Stimulated activated CD4-positive, alpha-beta T cell treated with anti-CD3 and anti-CD28 coated beads, Interleukin-1b, Interleukin-23, amount 100 ng/mL, for 48 hours (primary cell): ENCODE measurements at places on chromosomes 13 and 19.

DNA sequence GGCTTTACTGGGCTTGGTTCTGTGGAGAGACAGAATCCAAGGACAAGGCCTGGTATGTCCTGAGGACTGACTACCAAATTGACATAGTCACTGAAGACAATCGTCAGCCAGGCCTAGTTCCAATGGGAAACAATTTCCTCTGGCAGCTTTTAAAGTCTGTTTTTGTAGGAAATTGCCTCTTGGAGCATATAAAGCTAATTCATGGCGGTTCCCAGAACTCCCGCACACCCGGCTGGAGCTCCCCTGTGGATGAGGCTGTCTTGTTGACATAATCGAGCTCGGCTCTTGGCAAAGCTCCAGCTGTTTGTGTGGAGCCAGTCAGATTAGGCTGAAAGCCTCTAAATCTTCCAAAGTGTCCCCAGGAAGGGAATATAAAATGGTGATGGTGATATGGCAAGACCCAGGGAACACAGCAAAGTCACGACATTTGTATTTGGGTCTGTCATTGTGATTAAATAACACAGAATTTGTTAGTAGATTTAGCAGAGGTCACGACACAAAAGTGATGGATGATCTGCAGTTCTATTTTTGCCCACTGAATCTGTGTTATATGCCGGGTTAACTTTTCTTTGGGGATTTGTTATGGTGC lies 395.0 kb downstream of the PCDH9 start:
- no peak for DNase-seq

- no peak for DNase-seq
Observed at GRCh38 chr13:48158915-48159314, 64.0 kb upstream of the MED4 start.

DNA sequence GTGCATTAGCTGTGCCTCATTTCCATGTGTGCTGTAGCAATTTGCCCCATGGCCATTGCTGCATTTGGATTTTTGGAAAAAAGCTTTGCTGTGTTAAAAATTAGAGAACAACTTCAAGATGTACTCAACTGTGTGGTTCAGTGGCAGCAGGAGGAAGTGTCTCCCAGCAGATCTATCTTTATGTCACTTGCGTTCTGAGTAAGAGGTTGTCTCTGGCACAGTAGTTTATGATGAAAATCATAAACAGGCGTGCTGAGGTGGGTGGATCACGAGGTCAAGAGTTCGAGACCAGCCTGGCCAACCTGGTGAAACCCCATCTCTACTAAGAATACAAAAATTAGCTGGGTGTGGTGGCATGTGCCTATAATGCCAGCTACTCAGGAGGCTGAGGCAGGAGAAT lies 29.0 kb upstream of the RNF17 start:
- DNase-seq = no peak

DNA sequence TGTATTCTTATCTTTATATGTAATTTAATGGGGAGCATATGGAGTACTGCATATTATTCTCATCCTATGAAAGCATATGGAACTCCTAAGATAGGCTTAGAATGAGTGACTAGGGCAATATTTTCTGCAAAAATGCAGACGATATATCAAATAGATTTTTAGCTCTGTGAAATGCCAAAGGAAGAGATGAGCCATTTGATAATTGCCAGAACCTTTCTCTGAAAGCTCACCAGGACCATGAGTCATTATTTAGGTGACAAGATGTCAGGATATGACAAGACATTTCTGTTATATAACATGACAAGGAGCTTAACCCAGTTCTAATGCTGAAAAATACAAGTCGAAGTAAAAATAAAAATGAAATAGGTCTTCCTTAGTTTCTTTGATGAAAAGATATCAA lies 145.0 kb downstream of the SLITRK6 start:
- no peak for DNase-seq

GRCh38 chr19:1979642-1980041 lies 35.9 kb downstream of the BTBD2 start:
- no peak for DNase-seq

- peak; percentile 18 for DNase-seq
Observed at GRCh38 chr19:12800923-12801465, 606 bp downstream of the PRDX2 start.

- DNase-seq = no peak
Observed at GRCh38 chr13:77521194-77521593, 14.3 kb upstream of the SCEL start.

DNA sequence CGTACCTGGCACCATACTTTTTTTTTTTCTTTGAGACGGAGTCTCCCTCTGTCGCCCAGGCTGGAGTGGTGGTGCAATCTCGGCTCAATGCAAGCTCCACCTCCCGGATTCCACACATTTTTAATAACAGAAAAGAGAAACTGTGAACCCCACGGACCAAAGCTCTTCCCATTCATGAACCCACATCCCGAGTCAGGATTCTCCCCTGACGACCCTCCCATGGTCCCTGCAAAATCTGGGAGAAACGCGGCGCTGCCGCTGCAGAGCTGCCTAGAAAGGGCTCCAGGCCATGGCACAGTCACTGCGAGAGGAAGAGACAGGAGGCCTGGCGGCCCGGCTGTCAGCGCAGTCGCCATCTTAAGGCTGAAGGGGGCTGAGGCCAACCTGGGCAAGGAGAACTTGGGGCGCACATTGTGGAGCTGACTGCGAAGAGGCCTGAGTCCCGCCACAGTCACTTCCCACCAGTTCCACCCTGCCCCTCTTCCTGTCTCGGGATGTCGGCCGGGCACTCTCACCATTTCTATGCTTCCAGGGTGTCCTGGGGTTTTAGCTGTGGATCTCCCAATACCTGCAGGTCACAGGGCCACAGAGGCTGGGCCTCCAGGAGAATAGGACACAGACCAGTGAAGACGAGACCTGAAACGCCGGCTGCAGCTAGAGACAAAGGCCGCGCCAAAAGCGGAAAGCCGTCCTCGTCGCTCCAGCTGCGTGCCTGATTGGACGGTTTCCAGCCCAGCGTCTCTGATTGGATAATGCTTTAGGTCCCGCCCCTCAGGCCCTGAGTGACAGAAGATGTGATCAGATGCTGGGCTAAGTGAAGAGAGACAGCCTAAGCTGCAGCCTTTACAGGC lies 71.0 kb downstream of the ZNF486 start:
- peak; percentile 91 for DNase-seq

- DNase-seq = no peak
Observed at GRCh38 chr13:50071379-50071778, 56.1 kb downstream of the KCNRG start.

DNA sequence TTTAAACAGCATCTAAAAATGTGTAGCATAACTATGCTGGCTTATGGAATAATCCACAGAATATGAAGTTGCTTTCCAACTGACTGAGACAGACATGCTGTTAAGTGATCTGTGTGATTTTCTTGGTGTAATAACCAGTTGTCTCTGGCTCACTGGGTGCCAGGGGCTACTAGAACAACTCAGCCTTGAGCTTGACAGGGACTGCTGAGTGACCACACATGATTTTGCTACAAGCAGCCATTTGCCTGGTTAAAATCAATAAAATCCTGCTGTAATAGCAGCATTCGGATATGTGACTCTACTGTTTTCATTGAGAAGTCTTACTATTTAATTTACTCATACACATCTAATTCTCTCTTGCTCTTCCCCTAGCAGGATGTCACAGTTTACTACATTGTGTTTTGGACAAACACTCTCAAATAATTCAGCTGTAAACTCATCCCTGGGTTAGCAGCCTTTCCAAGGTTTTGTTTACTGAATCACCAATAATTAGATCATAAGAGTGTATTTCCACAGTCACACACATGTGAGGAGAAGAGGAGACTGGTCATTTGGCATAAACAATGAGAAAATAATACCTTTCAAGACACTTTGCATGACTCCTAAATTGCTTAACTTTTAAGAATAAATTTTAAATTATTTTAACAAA lies 426.2 kb downstream of the PCDH9 start:
- DNase-seq = no peak

- no peak for DNase-seq
Observed at GRCh38 chr13:60061737-60062136, 102.0 kb downstream of the DIAPH3 start.

- DNase-seq = no peak
Observed at GRCh38 chr13:54591540-54591939, 1562.9 kb downstream of the OLFM4 start.

GRCh38 chr13:39450176-39450575 lies 152.8 kb downstream of the LHFPL6 start:
- no peak for DNase-seq

- no peak for DNase-seq
Observed at GRCh38 chr13:100175078-100175802, 86.3 kb downstream of the PCCA start.

GRCh38 chr19:55623561-55623960 lies 805 bp downstream of the ZNF784 start:
- no peak for DNase-seq

- DNase-seq = no peak
Observed at GRCh38 chr13:113929628-113930615, 44.0 kb downstream of the C13orf46 start.

GRCh38 chr13:73998631-73999030 lies 135.6 kb downstream of the KLF12 start:
- DNase-seq = no peak

GRCh38 chr13:103246581-103247200 lies 180.5 kb upstream of the SLC10A2 start:
- no peak for DNase-seq

GRCh38 chr13:67977066-67977465 lies 746.9 kb upstream of the PCDH9 start:
- DNase-seq = no peak

DNA sequence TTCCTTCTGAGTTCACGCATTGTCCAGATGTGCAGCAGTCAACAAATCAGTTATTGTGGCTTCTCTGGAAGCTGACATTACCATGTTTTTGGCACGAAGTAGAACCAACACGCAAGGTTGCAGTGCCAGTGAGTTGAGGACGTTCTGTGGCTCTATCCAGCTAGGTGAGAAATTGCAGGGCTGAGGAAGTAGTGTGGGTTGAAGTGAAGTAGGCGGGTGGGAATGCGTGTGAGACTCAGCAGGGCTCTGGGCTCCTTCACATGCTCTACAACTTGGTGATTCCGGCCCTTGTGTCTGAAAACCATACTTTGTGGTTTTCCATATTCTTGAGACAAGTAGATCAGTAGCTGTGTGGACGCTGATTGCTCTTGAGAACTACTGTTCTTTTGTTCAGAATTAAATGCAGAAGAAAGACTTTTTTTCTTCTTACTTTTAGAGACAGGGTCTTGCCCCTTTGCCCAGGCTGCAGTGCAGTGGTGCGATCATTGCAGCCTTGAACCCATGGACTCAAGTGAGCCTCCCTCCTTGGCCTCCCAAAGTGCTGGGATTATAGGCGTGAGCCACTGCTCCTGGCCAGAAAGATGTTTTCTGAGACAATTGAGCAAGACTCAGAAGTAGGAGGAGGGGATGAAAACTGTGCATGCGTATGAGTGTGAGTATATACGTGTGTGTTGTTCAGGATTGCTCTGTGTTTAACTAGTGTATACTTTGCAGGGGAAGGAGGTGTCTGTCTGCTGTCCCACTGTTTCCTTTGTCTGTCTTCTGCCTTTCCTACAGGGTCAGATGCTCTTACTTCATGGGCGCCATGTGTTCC lies 46.2 kb downstream of the GATAD2A start:
- peak; percentile 47 for DNase-seq

DNA sequence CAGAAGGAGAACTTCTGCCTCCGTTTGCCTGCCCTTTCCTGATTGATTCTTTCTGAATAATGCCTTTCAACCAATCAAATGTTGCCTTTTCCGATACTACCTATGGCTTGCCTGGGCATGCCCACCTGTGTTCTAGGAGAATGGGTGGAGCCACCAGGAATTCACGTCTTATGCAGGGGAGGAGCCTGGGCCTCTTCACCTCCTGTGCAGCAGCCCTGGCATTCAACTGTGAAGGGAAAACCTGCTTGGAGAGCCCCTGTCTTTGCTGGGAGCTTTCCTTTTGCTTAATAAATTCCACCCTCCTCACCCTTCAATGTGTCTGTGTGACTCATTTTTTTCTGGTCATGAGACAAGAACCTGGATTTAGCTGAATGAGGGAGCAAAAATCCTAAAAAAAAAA lies 730.7 kb downstream of the UQCRFS1 start:
- DNase-seq = no peak

DNA sequence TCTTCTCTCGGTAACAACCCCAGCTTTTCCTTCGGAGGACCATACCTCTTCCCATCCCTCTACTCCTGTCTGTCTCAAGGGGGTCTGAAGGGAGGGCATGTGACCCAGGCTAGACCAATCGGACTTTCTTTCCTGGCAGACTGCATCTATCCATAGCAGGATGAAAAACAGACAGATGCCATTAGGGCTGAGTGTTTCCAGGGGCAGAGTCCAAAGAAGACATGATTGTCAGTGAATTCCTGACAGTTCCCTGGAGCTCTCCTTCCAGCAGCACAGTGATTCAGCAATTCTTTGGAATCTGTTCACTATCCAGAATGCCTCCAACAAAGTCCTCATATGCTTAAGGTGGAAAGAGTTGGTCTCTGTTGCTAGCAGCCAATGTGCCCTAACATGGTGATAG lies 189.8 kb downstream of the KCTD12 start:
- DNase-seq = no peak

DNA sequence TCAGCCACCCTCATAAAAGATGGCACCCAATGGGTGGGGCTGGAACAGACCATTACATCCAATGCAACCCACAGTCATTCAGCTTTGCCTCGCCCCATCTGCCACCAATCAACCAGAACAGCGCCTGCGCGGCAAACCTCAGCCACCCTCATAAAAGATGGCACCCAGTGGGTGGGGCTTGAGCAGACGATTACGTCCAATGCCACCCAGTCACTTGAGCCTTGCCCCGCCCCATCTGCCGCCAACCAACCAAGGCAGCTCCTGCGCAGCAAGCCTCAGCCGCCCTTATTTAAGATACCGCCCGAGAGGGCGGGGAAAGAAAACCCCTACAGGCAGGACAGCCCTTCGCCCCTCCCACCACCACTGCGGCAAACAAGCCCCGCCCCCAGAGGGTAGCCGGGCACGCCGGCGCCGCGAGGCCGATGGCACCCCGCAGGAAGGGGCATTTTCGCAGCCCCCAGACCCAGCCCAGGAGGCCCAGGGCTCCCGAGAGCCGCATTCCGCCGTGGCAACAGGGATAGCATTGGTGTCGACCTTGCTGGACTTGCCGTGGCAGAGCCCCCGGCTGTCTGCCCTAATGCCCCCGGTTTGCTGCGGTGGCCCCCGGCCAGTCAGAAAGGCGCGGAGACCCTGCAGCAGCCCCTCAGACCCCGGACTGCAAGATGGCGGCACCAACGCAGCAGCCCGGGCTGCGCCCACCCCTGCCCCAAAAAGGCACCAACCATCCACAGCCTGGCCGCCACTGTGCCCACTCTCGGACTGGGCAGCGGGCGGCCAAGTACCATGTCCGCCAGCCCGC lies 675 bp downstream of the PEG3 start:
- DNase-seq = peak; percentile 6

DNA sequence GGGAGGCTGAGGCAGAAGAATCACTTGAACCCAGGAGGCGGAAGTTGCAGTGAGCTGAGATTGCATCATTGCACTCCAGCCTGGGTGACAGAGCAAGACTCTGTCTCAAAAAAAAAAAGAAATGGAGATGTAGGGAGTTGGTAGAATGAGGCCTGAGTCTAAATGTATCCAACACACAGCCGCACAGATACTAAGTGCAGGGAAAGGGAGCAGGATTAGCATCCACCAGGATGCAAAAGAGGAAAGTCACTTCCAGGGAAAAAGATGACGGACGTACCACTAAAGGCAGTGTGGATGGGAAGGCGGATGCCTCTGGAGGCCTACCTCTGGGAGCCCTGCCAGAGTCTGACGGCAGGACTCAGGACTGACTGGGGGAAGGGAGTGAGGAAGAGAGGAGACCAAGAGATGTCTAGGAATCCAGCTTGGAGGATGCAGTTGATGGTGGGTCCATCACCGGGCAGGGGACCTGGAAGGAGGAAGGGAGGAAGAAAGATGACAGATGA lies 6.8 kb downstream of the FAM98C start:
- no peak for DNase-seq
